ENCODE measurements at places on chromosomes 1 and 21.
A peak's percentile ranks its signal among the peaks of the same experiment; 100 is the strongest.

GRCh38 chr1:79353224-79353623 lies 346.7 kb upstream of the ADGRL4 start:
- DNase-seq = no peak

DNA sequence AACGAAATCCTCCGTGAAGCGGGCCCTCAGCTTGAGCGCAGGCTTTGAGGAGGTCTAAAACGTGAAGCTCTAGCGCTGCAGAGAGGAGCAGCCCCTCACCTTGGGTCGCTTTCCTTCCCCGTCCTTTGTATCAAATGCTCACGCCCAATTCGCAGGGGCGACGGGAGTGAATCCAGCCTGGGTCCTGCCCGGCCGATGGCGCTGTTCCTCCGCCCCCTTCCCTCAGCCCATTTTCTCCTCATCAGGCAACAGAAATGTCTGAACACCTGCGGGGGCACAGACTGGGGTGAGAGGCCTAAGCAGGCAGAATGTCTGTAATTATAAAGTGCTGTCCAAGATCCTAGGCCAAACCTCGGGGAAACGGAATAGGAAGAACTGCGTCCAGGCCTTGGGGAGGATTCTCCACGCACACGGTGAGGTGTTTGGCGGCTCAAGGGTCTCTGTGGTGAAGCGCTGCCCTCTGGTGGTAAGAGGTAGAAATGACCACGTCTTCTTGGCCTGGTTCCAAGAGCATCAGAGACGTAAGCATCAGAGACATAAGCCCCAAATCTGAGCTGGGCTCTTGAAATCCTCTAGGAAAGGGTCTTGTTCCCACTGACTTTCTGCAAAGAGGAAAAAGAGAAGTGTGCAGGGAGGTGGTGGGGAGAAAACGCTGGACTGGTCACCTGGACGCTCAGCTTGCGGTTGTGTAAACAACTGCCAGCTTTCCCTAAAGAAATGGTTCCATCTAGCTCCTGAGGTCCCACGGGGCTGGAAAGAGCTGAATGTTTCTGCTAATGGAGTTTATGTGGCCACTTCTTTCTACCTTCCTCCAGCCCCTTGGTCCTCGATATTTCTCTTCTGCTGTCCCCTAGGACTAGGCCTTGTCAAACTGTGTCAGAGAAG lies 92.1 kb upstream of the CD53 start:
- DNase-seq = peak; percentile 44

- no peak for DNase-seq
Observed at GRCh38 chr1:160628799-160629263, 18.0 kb downstream of the SLAMF1 start.

DNA sequence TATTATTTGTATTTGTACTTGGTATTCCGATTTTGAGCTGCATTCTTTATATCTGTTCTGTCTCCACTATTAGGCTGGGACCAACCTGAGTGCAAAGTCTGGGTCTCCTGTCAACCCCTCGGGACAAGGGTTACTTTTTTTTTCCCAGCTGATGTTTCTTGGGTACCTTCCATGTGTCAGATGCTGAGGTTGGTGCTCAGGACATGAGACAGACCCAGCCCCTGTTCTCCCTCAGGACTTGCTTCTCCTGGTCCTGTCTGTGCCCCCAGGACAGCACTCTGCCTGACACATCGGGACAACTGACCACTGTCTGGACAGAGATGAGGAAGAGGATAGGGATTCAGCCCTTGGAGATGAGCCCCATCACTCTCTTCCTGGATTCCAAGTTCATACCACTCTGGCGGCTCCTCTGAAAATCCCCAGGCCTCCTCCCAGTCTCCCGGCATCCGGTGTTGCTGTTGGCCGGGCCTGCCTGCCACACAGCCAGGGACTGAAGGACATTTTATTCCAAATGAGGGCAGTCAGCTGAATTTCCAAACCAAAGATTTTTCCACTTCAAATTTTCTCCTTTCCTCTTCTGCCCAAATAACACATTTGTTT lies 55.6 kb upstream of the FMOD start:
- DNase-seq = no peak

- no peak for DNase-seq
Observed at GRCh38 chr1:194442901-194443575, 1256.6 kb upstream of the B3GALT2 start.
